Stimulated activated CD8-positive, alpha-beta memory T cell treated with anti-CD3 and anti-CD28 coated beads, Interleukin-7, amount 100 ng/mL, for 24 hours (primary cell): ENCODE measurements at places on chromosomes 7 and 10.

DNA sequence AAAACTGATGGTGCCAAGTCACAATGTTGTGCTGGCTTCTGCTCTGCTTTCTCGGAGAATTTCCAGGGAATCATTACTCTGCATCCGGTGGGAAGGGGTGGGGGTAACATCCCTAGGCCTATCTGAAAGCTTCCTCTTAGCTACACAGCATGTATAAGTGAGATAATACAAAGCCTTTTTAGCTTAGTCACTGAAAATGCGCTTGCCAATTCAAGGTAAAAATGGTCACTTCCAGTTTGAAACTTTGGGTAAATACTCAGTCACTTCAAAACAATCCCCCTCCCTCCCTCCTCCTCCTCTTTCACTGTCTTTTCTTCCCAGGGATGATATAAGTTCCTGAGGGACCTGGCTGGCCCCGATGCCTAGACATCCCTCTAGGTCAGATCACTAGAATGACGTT lies 57.3 kb upstream of the APBB1IP start:
- no peak for DNase-seq

DNA sequence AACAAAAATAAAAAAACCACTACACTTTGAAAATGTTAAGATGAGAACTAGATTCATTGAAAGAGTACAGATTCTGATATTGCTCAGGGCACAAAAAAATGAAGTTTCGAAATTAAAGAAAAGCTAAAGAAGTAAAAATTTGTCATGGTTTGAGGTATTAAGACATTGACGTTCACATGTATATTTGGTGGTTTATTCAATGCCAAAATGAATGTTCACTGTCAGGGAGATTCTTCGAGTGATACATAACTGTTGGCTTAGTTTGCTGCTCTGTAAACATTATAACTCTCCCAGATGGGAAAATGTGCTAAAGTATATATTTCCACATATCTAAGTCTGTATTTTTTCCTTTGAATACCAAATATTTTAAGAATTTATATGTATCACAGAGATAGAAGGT lies 345.0 kb downstream of the SEMA3D start:
- DNase-seq, result no peak

DNA sequence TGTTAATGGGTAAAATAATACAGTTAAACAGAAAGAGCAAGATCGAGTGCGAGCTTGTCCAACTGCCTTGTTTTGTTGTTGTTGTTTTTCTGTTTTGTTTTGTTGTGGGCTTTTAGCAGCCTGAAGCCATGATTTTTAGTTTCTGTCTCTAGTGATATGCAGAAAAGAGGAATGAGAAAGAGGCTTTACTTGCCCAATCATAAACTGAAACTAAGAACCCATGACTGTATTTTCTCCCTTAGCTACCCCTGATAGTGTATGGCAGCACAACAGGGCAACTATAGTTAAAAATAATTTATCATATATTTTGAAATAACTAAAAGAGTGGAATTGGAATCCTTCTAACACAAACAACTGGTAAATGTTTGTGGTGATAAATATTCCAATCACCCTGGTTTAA lies 493.9 kb downstream of the GLRX3 start:
- DNase-seq, result no peak

- no peak for DNase-seq
Observed at GRCh38 chr7:127799535-127800305, 147.7 kb downstream of the SND1 start.

- no peak for DNase-seq
Observed at GRCh38 chr7:77757589-77757988, 40.6 kb downstream of the TMEM60 start.

DNA sequence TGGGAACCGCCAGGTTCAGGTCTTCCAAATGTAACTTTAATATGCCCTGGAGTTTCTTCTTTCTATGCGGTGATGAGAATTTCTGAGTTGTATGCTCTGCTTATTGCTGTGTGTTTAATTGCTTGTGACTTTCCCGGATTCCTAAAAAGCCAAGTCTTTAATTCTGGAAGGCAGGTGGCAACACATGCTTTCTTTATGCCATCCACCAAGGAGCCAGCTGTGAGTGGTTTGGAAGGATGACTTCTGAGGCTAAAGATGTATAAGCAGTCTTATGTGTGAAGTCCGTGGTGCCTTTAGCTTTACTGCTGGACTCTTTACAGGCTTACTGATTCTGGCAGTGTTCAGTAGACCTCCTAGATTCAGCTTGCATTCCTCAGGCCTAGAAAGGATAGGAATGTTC lies 3.1 kb downstream of the SDK1 start:
- DNase-seq, result no peak
